Cortex of kidney (tissue), 1 donor: ENCODE measurements at places on chromosomes 16 and 17.

GRCh38 chr16:58451265-58451689 lies 48.7 kb upstream of the NDRG4 start:
- DNase-seq, result no peak

DNA sequence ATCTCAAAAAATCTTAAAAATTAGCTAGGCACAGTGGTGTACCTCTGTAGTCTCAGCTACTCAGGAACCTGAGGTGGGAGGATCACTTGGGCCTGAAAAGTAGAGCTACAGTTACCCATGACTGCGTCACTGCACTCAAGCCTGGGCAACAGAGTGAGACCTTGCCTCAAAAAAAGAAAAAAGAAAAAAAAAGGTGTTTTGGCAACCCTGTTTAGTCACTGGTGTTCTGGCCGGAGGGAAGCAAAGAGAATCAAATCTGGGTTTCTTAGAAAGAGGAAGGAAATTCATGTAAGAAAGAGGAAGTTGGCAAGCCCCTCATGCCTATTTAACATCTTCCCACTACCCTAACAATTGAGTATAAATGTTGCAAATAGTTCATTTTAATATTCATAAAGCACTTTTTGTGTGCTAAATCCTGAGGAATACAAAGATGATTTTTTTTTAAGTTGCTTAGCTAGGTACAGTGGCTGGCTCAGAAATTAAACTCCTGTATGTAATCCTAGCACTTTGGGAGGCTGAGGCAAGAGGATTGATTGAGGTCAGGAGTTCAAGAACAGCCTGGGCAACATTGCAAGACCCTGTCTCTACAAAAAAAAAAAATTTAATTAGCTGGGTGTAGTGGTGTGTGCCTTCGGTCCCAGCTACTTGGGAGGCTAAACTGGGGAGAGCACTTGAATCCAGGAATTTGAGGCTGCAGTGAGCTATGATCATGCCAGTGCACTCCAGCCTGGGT lies 6.5 kb upstream of the USP32 start:
- DNase-seq, result no peak

GRCh38 chr16:55948230-55948629 lies 73.1 kb upstream of the CES5A start:
- no peak for DNase-seq

DNA sequence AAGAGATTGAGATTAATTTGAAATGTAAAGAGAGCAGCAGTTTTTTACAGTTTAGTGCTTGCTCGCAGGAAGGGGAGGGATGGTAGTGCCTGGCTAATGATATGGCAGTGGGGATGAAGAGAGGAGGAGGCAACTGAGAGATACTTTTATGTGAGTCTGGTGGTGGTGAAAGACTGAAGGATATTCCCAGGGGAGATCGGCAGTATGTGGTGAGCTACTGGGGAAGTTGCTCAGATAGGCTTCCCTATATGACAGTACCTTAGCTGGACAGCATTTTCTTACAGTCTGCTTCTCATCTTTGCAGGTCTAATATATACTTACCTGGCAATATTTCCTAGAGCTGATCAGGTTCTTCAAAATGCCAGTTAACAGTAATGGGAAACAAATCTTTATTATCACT lies 8.6 kb downstream of the CEP95 start:
- DNase-seq, result no peak

- no peak for DNase-seq
Measured at GRCh38 chr16:10989559-10989958, 45.2 kb downstream of the CLEC16A start.
